ENCODE measurements at places on chromosomes 12 and 14. TPM values are rescaled to one million over a fixed set of nuclear protein-coding genes. Genes with fewer than 3 reads are reported as not detected.
A peak's percentile ranks its signal among the peaks of the same experiment; 100 is the strongest.

GRCh38 chr12:27292718-27293117 is 39.9 kb upstream of the BMAL2 start:
- DNase-seq = no peak

- no peak for DNase-seq
Observed at GRCh38 chr12:53568809-53569557, 57.2 kb downstream of the ATF7 start.

Gene ACRBP
- 3.3 TPM for polyA plus RNA-seq

DNA sequence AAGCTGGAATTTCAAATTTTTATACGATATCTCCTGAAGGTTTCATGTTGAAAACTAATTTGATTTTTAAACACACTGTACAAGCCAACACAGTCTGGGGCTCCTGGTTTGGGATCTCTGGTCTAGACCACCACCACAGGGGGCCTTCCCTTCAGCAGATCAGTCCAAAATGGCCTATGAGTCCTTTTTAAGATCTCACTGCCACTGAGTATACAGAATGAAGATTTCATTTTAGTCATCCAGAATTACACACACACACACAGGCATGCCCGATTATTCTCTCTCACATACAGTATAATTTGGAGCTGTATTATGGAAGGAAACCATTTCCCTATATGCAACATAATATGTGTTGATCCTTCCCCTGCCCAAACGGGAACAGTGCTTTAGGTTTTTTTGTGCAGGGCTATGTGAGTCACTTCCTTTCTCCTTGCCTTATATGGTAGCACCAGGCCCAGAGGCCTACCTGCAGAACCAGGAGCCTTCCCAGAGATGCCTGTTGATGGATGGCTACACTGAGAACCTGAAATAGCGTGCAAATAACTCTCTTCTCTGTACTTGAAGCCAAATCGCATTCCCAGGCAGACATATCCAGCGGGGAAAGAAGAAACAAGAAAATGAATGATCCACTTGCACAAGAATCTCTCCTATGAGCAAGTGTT is 28.1 kb upstream of the WNK1 start:
- no peak for DNase-seq

Gene GLT1D1
- polyA plus RNA-seq = 0.94 TPM

DNA sequence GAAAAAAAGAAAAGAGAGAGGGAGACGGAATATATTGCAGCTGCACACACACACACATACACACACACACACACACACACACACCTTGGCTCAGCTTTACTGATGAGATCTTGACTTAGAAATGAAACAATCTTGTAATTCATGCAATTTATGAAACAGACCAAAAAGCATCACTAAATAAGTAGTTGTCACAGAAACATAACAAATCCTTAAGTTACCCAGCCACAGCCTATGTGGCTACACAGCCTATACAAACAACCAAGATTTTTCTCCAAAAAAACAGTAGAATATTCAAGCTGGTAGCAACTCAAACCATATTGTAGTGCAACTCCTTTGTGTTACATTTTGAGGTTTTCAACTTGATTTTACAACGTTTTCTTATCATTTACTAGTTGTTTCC is 37.9 kb upstream of the GNG2 start:
- no peak for DNase-seq

DNA sequence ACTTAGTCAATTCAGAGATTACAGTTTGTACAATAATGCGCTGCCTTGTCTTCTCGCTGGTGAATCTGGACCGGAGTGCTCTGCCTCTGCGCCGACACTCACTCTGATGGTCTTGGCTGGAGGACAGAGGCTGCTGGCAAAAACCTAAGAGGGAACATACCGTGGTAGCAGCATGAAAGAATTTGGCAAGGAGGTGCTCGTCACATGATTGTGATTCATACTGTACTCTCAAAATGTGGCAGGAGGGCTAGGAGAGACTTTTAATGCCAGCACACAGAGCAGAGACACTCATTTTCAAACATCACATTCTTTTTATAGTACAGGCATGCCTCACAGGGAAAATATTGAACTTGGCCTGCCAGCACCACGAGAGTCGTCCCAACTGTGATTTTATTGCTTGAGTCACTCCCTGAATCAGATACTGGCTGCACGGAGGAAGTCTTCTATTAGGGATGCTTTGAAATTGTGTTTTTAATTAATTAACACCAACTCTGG is 67.8 kb downstream of the HMGA2 start:
- peak; percentile 96 for DNase-seq

- no peak for DNase-seq
Observed at GRCh38 chr12:115791331-115791730, 486.2 kb downstream of the MED13L start.

GRCh38 chr14:73312687-73313086 is 75.4 kb downstream of the PAPLN start:
- DNase-seq = no peak

Gene GPATCH2L
- 11.6 TPM for polyA plus RNA-seq

GRCh38 chr12:125436686-125437085 is 371.5 kb downstream of the AACS start:
- DNase-seq = no peak

DNA sequence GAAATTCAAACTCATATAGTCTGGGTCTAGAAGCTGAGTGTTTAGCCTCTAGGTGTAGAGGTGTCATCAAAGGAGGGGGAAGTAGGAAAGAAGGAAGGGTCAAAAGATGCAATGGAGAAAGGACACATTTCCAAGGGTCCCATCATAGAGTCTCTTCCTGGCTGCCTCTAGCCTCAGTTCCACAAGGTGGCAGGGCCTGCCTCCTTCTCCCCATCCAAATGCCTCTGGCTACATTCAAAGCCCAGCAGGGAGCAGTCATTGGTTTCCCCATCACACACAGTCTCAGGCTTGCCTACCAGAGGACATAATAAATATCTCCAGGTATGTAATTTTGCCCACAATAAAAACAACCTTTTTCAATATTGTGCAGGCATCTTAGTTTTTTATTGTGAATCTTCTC is 2.1 kb upstream of the CCT2 start:
- DNase-seq = no peak

GRCh38 chr12:123006977-123007376 is 26.5 kb downstream of the ARL6IP4 start:
- DNase-seq = no peak

GRCh38 chr14:69087061-69087461 is 65.9 kb downstream of the DCAF5 start:
- DNase-seq = no peak

Gene C12orf50
- polyA plus RNA-seq = 0.37 TPM

Gene PLEKHG7
- 0.53 TPM for polyA plus RNA-seq

Gene LBHD2
- polyA plus RNA-seq = not detected

Gene KRT5
- polyA plus RNA-seq = 0.31 TPM

DNA sequence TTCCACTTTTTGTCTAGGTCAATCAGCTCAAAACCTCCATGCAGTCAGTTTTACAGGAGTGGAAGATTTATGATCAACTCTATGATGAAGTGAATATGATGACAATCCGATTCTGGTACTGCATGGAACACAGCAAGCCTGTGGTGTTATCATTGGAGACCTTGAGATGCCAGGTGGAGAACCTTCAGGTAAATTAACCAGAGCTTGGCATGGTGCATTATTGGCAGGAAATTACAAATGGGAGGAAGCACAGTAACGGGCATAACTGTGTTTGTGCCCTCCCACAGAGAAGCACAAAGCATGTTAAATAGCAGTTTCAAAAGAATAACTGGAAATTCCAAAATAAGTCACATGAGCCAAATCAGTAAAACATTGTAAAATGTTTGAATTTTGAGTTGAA is 135.6 kb downstream of the ESR2 start:
- DNase-seq = no peak

DNA sequence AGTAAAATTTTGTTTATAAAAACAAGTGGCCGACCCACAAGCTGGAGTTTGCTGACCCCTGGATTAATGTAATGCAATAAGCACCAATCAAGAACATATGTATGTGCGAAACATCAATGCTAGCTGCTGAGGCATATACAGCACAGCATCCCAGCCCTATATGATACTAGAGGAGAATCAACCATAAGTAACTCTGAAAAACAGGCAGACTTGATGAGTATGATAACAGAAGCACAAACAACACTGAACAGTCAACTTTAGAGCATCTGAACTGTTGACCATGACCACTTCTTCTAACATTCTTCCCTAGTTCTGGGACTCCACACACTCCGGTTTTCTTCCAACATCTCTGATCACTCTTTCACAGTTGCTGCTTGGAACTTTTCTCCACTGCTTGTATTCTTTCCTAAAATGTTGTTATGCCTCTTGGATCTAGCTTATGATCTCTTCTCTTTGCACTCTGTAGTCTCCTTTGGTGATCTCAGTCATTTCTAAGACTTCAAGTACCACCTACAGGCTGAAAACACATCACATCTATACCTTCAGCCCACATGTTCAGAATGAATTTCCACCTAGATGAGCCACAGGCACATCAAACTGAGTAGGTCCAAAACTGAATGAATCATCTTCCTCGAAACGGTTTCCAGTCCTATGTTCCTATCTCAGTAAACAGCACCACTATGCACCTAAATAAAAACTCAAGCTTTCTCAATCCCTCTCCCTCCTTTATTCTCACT is 57.2 kb downstream of the STXBP6 start:
- DNase-seq = no peak

DNA sequence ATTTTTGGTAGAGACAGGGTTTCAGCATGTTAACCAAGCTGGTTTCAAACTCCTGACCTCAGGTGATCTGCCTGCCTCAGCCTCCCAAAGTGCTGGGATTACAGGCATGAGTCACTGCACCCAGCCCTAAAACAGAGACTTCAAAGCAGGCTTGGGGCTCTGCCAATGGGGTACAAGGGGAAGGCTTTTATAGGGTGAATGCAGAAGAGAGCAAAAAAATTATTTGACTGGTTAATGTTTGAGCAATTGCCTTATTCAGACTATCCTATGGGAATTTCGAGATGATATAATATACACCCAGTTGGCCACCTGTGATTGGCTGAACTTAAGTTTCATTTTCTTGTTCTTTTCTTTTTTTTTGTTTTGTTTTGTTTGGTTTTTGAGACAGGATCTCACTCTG is 31.5 kb upstream of the ACTN1 start:
- DNase-seq = peak; percentile 11

DNA sequence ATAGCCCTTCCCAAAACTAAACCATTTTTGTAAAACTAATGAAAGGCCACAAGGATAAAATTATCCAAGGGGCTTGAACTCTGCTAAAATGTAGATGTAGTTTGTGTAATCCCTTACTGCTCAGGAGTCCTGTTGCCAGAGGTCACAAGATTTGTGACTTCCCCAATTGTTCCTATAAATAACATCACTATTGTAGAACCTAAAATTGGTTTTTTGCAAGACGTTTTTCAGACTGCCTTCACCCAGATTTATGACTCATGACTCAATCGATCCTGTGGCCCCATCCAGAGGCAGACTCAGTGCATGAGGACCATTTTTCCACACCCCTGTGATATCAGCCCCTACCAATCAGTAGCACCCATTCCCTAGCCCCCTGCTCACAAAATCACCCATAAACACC is 61.5 kb upstream of the RASSF8 start:
- DNase-seq = no peak

GRCh38 chr14:84643446-84643845 is 886.5 kb upstream of the FLRT2 start:
- DNase-seq = no peak

Gene NKX2-1
- not detected for polyA plus RNA-seq

- DNase-seq = peak; percentile 42
Observed at GRCh38 chr12:41919526-41920261, 225.0 kb downstream of the GXYLT1 start.

DNA sequence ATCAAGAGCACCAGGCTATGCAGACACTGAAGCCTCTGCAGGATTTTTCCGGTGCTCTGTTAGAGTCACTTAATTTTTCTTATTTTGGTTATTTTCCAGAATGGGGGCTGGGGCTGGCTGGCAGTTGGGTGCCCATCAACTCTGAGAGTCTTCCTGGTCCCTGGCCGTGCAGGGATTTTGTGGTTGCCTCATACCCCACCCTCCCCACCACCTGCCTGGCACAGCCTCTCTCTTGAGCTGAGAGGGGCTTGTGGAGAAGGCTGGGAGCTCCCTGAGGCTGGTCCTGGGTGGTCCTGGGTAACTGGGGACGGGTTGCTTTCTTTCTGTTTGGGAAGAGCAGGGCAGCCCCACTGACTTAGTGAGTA is 23.3 kb downstream of the LRTM2 start:
- no peak for DNase-seq

GRCh38 chr12:120902846-120903411 is 1.2 kb downstream of the SPPL3 start:
- peak; percentile 4 for DNase-seq

Gene PLBD2
- polyA plus RNA-seq = 15.3 TPM

- DNase-seq = peak; percentile 15
Observed at GRCh38 chr12:51160814-51161459, 12.0 kb downstream of the TFCP2 start.

Gene NKX2-8
- not detected for polyA plus RNA-seq

GRCh38 chr12:105279460-105280056 is 43.6 kb upstream of the APPL2 start:
- DNase-seq = peak; percentile 12

- no peak for DNase-seq
Observed at GRCh38 chr14:39472078-39472477, 39.8 kb upstream of the FBXO33 start.

GRCh38 chr12:128817111-128818015 is 6.4 kb downstream of the SLC15A4 start:
- DNase-seq = no peak

Gene KRT73
- not detected for polyA plus RNA-seq

DNA sequence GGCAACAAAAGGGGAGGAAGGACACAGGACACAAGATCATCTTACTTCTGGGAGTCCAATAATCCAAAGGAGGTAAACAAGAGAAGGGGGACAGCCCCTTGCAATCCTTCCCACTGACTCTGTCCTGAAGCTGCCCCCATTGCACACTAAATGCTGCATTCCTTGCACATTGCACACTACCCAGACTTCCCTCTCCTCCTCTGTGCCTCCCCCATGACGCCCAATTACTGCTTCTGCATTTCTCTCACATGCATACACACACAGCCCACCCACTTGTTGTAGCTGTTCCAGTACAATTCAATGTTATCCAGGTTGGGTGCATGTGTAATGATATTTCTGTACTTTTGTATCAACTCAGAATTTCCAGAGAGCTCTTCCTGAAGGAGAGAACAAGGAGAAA is 5.5 kb downstream of the NDRG2 start:
- no peak for DNase-seq

GRCh38 chr12:48446161-48446776 is 26.1 kb upstream of the ANP32D start:
- no peak for DNase-seq

GRCh38 chr12:97257726-97258125 is 204.9 kb upstream of the RMST start:
- peak; percentile 63 for DNase-seq

GRCh38 chr12:3885277-3886094 is 12.3 kb upstream of the PARP11 start:
- DNase-seq = peak; percentile 92

- DNase-seq = no peak
Observed at GRCh38 chr12:63323942-63324341, 172.9 kb upstream of the AVPR1A start.

Gene RERG
- 6.6 TPM for polyA plus RNA-seq

DNA sequence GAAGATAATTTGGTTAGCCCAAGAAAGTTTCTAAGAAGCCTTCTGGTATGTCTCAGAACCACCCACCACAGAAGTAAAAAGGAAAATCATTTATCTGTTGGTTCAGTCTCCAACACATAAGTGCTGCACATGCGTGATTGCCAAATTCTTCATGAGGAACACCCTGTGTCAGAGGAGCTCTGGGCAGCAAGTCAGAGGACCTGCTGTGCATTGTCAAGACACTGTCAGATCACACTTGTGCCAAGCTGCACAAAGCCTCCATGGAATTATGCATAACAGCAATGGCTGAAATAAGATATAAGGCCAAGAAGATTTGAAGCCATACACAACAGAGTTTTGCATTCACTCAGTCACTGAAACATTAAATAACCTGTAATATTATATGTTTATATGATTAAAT is 1304.7 kb upstream of the FLRT2 start:
- peak; percentile 85 for DNase-seq

Gene SERPINA10
- 0.05 TPM for polyA plus RNA-seq

Gene NTF3
- polyA plus RNA-seq = 4.7 TPM

Data from muscle of leg (tissue), 16 donors.